NCI-H187 (cell line): ENCODE measurements at places on chromosomes 5 and 9.

DNA sequence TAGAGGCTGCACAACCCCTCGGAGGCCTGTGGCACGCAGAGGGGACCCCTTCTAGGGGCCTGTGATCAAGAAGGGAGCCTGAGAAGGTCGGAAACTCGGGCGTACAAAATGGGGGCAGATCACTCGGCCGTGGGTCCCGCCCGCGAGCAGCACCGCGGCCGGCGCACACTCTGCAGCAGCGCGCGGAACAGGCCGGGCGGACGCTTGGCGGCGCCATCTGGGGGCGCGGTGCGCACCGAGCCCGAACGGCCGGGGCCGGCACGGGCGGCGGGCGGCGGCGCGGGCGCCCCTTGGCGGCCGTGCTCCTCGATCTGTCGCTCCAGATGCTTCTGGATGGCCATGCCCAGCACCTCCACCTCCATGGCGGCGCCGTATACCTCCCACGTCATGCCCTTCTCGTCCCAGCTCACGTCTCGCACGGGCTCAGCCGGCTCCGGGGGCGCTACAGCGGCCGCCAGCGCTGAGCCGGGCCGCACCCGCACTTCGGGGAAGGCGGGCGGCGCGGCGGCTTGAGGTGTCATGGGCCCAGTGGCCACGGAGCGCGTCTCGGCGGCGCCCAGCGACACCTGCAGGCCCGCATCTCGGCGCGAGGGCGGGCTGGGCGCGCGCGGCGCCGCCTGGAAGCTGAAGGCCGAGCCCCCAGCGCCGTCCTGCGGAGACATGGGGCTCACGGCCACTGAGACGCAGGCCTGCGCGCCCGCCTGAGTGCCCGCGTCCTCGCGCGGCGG, 13.1 kb downstream of the GPRIN1 start:
- DNase-seq: no peak

GRCh38 chr9:36153746-36154145, 15.4 kb upstream of the CCIN start:
- DNase-seq: no peak

GRCh38 chr9:127168756-127169574, 46.5 kb upstream of the ANGPTL2 start:
- DNase-seq: no peak

DNA sequence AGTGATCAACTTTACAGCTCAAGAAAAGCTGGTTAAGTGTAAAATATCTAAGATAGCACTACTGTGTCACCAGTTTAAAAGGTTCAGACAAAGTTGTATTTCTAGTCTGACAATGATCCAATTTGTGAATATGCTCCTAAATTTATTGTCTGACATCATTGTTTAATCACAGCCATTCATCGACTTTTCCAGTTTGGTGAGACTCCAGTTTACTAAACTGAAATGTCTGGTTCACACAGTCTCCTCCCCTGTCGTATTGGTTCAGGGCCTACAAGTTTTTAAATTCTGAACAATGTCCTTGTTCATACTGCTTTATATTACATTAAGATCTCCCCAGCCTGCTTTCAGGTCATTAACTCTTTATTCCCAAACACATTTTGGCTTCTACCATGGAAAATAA, 161.4 kb downstream of the CHSY3 start:
- no peak for DNase-seq

DNA sequence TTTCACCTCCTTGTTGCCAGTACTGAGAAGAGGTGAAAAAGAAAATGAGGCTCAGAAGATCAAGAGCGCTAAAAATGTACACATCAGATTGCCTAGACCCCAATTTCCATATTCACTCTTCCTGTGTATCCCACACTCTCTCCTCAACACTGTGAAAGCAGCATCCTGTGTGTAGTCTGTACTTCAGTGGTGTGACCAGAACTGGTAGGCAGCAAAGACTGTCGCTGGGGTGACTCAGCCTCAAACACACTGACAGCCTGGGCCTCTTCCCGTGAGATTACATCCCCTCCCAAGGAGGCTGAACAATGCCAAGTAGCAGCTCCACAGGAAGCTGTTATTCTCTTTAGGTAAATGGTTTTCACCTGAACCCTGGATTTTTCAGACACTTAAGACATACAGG, 135.5 kb downstream of the CCDC192 start:
- DNase-seq: no peak
